CD4-positive, alpha-beta T cell treated with Interleukin-6 for 4 hours (primary cell): ENCODE measurements at places on chromosomes 3 and 15.

- no peak for DNase-seq
Measured at GRCh38 chr3:189985948-189986347, 134.7 kb downstream of the P3H2 start.

DNA sequence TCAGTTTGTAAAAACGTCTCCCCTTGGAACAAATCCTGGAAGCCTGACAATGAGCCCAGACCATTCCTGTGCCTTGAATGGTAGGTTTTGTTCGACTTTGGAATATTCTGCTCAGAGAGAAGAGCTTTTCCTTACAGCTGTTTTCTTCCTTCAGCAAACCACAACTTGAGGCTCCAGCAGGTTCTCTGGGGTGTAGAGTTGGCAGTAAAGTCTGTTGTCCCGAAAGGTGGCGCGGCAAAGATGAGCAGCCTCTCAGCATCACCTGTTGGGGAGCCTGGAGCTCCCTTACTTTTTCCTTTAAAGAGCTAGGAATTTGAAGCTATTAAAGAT, 65.4 kb downstream of the BOC start:
- no peak for DNase-seq

DNA sequence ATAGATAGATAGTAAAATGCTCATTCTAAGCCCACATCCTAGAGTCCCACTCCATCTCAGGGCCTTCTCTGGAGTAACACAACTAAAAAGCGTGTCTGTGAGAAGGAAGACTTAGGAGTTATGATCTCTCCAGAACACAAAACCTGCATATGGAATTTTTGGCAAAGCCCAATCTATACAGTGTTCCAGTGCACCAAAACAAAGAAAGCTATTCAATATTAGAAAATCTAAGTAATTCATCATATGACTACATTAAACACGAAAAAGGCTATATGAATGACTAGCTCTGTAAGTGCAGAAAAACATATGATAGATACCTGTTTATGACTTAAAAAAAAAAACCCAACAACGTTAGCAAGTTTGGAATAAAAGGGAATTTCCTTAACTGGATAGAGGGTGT, 27.7 kb downstream of the MTMR10 start:
- DNase-seq = no peak

DNA sequence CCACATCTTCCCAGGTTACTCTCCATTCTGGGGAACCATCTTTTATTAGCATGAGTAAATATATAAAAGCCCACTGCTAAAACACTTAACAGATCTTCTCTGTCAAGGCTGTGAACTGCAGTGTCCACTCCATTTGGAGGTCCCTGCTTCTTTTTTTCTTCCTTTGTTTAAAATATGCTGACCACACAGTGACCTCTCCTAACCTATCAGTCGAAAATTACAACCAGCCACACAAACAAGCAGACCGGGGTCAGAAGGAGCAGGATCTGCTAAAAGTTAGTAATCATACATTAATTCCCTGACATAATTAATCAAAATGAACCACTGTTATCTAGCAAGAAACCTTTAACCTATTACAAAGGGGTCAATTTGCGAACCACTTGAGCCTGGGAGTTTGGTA, 427.9 kb upstream of the NR2F2 start:
- no peak for DNase-seq

- no peak for DNase-seq
Measured at GRCh38 chr3:58242340-58242739, 4.7 kb downstream of the ABHD6 start.
